ENCODE measurements at places on chromosomes 13 and 19. TPM values are rescaled to one million over a fixed set of nuclear protein-coding genes. Genes with fewer than 3 reads are reported as not detected.

Gene SPACA4
- total RNA-seq: not detected

Gene CD22
- not detected for total RNA-seq

Gene FBXO17
- total RNA-seq: 53.1 TPM

Gene SIGLEC7
- not detected for total RNA-seq

Gene SSC5D
- total RNA-seq: not detected

Gene SCGB2B2
- total RNA-seq: not detected

Gene TRAPPC5
- total RNA-seq: 159 TPM

Gene ANKRD24
- total RNA-seq: 0.13 TPM

Gene SLC35E1
- total RNA-seq: 30.5 TPM
